Breast epithelium (tissue), 4 donors: ENCODE measurements at places on chromosomes 1 and 21.
A peak's percentile ranks its signal among the peaks of the same experiment; 100 is the strongest.

GRCh38 chr1:6353619-6353954, 40.0 kb downstream of the ACOT7 start:
- no peak for DNase-seq

GRCh38 chr1:34850382-34850781, 9.2 kb downstream of the SMIM12 start:
- no peak for DNase-seq

DNA sequence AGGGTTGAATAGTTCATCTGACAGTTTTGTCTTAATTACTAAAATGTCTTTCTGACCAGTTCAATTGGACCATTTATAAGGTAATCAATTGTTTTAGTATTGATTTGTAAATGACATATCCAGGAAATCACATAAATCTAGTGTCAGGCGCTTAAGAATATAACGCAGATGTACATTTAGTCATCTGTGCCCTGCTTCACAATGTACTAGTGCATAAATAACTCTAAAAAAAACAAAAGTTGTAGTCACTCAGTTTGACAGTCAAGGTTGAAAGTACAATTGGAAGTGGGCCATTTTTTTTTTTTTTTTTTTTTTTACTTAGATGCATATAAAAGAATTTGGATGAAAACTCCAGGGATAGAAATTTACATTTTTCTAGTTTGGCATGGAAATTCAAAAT, 490.4 kb downstream of the PTPRC start:
- no peak for DNase-seq

DNA sequence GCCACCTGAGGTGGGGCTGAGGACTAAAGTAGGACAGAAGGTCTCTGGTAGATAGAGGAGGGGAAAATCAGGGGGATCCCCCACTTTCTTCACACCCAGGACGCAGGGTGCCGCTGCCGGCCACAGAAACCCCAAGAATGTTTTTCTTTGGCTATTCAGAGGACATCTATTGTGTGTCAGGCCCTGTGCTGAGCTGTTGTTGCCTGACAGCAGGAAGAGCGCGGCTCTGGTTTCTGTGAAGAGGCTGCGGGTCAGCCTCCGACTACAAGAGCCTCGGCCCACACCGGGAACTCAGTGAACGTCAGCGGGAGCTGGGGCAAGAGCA, 407 bp upstream of the PIGV start:
- DNase-seq, result no peak

GRCh38 chr1:77012066-77012465, 144.8 kb downstream of the ST6GALNAC5 start:
- no peak for DNase-seq

- no peak for DNase-seq
Measured at GRCh38 chr1:111480674-111481073, 6.9 kb downstream of the C1orf162 start.

- no peak for DNase-seq
Measured at GRCh38 chr1:18211764-18212163, 104.2 kb downstream of the IGSF21 start.

DNA sequence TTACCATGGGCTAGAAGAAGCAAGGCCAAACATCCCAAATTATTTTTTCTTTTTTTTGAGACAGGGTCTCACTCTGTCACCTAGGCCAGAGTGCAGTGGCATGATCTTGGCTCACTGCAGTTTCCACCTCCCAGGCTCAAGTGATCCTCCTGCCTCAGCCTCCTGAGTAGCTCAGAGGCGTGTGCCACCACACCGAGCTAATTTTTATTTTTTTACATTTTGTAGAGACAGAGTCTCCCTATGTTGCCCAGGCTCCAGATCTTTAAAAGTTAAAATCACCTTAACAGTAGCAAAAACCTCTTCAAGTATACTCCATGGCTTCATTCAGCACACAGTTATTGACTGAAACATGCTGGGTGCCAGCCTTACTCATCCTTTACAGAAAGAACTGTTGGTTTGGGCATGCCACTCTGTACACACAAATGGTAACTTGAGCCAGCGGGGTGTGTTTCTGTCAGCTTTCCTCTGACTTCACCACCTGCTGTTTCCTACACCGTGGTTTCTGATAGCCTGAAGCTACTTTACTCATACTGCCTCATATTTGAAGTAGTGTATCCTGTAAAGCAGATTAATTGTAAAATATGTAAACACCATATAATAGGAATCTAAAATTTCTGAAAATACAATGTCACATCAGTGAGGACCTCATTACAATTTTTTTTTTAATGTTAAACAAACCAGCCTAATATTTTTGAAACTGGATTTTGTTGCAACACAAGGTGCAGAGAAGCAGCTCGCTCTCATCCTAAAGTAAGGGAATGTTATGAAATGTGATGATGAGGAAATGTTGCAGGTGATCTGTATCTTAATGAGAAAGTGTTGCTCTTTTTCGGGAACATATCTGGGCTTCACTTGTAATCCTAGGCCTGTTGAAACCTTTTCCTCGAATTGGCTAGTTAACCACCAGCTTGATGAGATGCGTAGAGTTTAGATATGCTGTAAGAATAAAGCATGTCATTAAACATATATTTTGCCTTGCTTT, 113.9 kb downstream of the ATP5PO start:
- DNase-seq, result peak; percentile 62

DNA sequence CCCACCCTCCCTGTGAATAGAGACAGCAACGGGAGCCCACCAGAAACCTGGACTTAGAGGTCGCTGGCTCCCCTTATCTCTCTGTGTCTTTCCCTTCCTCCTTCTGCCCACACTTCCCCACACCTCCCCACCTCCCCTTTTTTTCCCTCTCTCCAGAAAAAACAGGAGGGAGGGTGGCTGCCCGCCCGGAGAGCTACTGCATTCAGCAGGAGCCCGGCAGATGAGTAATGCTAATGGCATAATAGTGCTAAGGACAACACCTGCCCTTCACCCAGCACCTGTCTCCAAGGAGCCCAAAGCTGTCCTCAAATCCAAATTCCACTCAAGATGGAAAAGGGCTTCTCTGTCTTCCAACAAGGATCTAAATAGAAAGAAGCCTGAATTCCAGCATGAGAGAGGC, 11.4 kb upstream of the PRELP start:
- no peak for DNase-seq

GRCh38 chr1:84920159-84920558, 27.2 kb upstream of the LPAR3 start:
- DNase-seq, result no peak

DNA sequence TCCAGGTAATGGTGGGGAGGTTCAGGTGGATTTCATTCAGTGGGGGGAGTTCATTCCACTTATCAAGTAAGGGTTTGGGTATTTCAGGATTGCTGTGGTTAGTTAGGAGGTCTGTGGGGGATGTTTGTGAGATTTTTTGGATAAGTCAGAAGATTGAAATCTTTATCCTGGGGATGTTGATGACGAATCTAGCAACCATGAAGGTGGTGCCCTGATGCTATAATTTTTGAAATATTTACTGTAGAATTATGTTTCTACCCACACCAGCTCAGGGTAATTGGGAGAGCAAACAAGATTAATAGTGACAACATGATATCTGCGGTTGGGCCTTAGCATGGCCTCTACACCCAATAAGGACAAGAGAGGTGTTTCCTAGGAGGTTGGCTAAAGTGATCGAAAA, 28.3 kb downstream of the SUCO start:
- DNase-seq, result no peak

- no peak for DNase-seq
Measured at GRCh38 chr1:224727351-224728289, 111.5 kb downstream of the CNIH3 start.

DNA sequence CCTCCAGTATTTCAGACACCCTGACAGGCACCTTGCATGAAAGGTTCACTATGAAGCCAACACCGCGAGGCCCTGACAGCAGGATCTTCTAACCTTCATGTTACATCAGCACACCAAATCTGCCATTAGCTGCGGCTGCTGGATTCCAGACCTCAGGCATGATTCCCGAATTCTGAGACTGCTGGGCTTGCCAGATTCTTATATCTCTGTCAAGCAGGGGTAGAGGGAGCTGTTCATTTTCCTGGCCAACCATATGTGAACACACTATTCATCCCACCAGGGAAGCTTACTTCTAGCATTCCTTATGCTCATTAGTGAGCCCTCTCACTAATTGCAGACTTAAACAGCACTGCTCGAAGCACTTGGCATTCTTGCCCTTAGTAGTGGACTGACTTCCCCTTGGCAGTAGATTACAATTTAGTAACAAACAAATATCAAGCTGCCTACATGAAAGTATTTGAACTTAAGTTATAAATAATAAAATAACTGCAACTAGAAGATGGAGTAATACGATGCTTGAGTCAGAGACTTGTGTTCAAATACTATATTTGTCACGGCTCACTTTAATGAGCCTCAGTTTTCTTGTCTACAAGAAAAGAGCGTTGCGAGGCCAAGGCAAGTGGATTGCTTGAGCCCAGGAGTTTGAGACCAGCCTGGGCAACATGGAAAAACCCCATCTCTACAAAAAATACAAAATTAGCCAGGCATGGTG, 43.3 kb downstream of the NID1 start:
- DNase-seq, result no peak

GRCh38 chr1:10814976-10815857, 18.8 kb upstream of the CASZ1 start:
- no peak for DNase-seq

GRCh38 chr1:168507231-168507630, 36.6 kb downstream of the XCL2 start:
- DNase-seq, result no peak

GRCh38 chr1:228457017-228457395, 30.2 kb upstream of the RNF187 start:
- no peak for DNase-seq

GRCh38 chr1:1359308-1359663, 931 bp upstream of the MXRA8 start:
- DNase-seq, result no peak

GRCh38 chr1:204265665-204266064, 51.9 kb upstream of the GOLT1A start:
- no peak for DNase-seq

DNA sequence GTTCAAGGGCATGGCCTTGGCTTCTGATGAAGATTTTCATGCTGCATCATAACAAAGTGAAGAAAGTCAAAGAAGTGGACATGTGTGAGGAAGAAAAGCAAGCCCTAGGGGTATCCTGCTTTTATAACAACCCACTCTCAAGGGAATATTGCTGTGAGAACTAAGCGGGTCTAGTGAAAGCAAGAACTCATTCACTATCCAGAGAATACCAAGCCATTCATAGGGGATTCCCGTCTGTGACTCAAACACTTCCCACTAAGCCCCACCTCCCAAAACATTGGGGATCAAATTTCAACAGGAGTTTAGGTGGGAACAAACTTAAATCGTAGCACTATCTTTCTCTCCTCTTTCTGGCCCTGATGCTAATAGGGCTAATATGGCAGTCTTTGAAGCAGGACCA, 98.5 kb upstream of the CTTNBP2NL start:
- no peak for DNase-seq

DNA sequence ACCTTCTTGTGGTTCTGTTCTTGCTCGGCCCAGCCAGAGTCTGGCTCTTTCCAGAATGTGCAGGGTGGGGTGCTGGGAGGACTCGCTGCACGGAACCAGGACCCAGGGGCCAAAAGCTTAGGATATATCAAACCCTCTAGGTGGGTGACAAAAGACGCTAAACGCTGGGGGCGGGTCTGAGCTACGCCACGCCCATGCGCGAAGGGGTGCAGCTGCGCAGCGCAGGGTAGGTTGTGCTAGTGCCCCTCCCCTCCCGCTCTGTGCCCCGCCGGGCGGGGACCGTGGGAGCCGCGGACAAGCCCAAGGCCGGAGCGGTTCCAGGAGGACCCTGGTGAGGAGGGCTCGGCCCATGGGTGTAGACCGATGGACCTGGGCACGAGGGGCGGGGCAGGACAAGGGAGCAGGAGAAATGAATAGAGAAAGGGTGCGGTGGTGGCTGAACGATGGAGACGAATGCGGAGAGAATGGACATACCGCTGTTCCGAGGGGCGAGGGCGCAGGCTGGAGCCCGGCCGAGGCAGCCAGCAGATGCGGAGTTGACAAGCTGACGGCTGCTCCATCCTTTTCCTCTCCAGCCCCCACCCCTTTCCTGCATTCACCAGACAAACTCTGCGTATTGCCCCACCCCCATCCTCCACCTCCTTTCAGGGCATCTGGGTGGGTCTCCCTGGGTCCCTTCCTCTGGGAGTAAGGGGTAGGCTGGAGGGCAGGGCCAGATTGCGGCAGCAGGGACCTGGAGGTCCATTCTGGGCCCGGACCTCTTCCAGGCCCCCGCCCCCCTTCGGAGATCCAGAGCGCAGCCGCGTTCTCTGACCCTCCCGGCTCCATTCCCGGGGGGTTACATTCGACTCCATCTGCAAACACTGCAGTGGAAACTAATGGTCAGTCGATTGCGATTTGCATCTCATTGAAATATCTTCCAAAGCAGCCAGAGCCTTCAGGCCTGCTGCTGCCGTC, at the start of gene RUSC1:
TSS of gene RUSC1 (plus strand) at position 234 of the 957 bp plus-strand sequence. CDS start 880 bp downstream, outside the sequence.
- peak; percentile 61 for DNase-seq

DNA sequence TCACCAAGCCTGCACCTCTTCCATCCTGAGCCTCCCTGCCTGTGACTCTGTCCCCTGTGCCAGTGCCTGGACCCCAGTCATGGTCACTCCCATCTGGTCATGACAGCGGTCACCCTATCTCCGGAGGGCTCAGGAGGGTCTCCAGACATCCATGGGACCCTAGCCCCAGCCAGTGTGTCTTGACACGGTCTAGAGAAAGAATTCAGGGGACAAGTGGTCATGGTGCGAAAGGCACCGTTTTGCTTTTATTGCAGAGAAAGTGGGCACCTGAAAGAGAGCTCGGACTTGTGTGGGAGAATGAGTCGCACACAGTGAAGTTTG, 4.7 kb upstream of the RIPK4 start:
- DNase-seq, result no peak

DNA sequence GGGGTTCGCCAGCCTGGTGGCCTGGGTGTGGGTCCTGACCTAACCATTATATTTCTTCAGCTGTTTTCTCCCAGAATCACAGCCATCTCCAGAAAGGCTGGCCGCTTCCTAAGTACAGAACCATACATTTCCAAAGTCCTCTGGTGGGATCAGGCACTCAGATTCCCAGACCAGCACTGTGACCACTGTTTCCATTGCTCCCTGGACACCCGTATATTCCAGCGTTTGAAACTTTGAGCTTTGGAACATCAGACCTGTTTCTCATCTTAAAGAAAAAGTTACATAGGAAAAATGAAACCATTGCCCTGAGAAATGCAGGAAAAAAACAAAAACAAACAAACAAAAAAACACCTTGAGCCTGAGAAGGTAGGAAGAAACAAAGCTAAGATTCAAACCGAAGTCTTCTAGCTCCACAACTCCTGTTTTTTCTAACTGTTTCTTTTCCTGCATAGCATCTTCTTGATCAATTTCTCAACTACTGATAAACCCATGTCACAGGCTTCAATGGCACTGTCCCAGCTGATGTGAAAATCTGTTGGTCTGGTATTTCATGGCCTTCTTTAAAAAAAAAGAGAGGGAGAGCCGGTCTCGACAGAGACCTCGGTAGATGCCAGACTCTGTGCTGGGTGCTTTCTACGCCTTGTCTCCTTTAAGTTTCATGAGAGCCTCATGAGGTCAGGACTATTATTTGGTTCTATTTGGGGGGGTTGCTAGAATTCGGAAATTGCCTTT, 221.3 kb downstream of the TOMM20 start:
- no peak for DNase-seq
